ENCODE measurements at places on chromosomes 11 and 22. TPM values are rescaled to one million over a fixed set of nuclear protein-coding genes. Genes with fewer than 3 reads are reported as not detected.
A peak's percentile ranks its signal among the peaks of the same experiment; 100 is the strongest.

GRCh38 chr11:108196901-108197300, 25.5 kb downstream of the NPAT start:
- DNase-seq: no peak

DNA sequence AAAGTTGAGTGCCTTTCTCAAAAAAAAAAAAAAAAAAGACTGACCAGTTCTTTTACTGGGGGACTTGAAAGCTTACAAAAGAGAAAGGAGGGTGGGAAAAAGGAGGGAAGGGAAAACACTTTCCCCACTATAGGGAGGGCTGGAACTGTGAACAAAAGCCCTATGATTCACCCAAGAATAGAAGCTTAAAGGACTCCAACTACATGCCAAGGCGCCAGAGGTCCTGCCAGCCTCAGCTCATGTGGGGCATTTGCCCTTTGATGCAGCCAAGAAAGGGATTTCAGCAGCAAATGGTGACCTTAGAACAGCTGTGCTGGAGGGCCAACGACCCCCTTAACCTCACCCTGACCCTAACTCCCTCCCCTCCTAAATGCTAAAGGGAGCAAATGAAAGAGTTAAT, 160.0 kb downstream of the NTM start:
- DNase-seq: no peak

DNA sequence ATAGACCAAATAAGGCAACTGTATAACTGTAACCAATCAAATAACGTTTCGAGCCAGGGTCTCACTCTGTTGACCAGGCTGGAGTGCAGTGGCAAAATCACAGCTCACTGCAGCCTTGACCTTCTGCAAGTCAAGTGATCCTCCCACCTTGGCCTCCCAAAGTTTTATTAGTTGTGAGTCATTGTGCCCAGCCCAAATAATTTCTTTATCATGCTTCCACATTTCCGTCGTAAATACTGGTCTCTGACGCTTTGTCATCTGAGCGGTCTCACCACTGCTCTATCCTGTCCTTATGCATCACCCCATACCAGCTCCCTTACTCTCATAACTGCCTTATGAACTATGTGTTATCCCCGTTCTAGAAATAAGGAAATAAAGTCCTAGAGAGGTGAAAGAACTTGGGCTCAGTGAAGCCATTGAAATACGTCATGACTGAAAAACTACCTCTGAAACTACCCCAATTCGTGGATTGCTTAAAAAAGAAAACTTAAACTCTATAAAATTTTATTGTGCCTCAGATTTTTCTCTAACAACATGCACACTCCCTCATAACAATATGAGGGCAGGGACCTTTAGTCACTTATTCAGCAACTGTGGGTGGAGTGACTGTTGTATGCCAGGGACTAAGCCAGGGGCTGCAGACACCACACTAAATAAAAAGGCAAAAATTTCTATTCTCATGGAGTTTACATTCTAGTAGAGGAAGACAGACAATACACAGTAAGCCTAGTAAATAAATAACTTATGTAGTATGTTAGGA, 15.8 kb upstream of the RTN4RL2 start:
- no peak for DNase-seq

DNA sequence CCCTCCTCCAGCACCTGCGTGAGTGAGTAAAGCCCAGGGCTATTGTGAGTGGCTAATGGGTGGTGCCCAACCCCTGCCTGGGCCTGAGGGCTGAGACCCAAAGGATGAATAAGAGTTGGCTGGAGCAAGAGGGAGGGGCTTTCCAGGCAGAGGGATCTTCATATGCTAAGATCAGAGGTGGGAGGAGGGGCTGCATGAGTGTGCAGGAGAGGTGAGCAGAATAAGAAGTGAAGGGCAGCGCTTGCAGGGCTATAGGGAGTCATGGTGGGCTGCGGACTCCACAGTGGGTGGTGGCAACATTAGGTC, 3.9 kb downstream of the EMID1 start:
- no peak for DNase-seq

DNA sequence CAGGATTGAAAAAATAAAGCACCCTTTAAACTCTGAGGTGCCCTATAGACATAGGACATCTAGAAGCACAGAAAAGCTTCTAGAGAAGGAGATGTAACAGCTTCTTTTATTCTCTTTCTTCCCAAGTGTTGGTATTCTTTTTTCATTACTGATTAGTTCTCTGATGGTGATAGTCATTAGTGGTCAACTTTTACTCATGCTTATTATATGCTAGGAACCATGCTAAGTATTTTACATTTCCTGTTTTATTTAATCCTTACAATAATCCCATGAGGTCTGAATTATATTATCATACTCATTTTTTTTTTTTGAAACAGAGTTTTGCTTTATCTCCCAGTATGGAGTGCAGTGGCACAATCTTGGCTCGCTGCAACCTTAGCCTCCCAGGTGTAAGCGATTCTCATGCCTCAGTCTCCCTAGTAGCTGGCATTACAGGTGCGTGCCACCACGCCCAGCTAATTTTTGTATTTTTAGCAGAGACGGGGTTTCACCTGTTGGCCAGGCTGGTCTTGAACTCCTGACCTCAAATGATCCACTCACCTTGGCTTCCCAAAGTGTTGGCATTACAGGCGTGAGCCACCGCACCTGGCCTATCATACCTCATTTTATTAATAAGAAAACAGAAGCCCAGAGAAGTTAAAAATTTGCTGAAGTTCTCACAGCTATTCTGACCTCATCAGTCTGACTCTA, 3.0 kb downstream of the C11orf52 start:
- DNase-seq: no peak

DNA sequence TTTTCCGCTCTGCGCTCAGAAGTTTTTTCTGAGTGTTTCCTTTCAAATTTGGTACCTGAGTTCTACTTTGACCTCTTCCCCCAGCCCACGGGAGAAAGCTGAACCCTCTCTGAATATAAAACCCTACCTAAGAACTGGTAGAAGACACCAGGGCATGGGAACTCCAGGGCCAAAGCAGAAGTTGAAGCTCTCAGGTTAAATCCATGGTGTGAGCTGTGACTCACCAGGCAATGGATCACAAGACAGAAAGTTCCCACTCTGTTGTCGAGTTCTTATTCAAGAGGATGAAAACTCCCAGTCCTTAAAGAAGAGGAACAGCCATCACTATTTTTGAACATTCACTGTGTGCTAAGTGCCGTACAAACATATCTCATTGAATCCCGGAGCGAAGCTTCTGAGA, 8.9 kb downstream of the TMEM218 start:
- no peak for DNase-seq

DNA sequence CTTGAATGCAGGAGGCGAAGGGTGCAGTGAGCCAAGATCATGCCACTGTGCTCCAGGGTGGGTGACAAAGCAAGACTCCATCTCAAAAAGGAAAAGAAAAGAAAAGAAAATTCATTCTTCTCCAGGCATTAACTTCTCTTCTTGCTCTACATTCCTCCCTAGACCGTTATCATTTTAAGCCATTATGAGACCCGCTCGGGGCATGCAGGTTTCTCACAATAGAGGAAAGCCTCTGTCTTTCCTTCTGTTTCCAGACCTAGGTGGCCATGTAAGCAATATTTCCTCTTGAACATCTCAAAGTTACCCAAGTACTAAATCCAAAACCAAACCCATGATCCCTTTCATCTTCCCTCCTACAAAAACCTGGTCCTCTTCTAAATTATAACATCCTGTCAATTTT, 139.6 kb downstream of the RBFOX2 start:
- DNase-seq: no peak

- DNase-seq: no peak
Observed at GRCh38 chr11:120637131-120637530, 125.6 kb downstream of the GRIK4 start.

DNA sequence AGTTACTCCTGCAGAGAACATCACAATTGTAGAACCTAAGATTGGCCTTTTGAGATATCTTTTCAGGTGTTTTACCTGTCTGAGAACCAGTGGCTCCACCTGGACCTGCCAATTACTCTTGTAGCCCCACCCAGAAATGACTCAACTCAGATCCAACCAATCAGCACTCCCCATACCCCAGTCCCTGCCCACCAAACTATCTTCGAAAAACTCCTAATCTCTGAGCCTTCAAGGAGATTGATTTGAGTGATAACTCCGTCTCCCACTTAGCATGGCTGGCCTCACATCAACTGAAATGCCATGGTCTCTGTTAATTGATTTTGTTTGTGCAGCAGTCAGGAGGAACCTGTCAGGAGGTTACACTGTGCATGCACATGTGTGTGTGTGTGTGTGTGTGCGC, 103.6 kb downstream of the MTNR1B start:
- no peak for DNase-seq

GRCh38 chr22:37051391-37052385, at the start of gene KCTD17:
KCTD17 (plus strand) TSS chr22:37051742; CDS start chr22:37051761, 19 bp downstream.
- peak; percentile 64 for DNase-seq

DNA sequence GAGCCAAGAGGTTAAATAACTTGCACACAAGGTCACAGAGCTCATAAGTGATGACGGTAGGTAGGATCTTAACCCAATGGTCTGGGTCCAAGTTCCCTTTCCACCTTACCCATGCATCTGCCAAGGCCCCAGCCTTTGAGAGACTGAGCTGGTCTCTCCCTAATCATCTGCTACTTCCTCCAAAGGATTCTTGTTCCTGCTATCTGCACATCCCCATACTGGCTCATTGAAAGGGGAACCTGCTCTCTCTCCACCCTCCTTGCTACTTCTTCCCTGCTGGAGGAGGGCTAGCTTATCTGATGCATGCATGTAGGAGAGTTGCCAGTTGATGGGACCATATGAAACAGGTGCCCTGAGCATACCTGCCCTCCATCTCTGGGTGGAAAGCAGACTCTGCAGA, 47.7 kb downstream of the COMMD9 start:
- no peak for DNase-seq

DNA sequence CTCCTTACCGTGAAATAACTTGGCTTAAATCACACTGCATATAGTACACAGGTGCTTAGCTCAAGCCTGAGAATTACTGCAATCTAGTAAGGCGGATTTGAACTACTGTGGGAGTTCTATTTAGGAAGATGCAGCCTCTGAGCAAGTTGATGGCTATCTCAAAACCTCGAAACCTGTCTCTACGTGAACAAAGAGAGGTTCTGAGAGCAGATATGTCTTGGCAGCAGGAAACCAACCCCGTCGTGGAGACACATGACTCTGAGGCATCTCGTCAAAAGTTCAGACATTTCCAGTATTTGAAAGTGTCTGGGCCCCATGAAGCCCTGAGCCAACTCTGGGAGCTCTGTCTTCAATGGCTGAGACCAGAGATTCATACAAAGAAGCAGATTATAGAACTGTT, 5.9 kb downstream of the ZNF215 start:
- no peak for DNase-seq

DNA sequence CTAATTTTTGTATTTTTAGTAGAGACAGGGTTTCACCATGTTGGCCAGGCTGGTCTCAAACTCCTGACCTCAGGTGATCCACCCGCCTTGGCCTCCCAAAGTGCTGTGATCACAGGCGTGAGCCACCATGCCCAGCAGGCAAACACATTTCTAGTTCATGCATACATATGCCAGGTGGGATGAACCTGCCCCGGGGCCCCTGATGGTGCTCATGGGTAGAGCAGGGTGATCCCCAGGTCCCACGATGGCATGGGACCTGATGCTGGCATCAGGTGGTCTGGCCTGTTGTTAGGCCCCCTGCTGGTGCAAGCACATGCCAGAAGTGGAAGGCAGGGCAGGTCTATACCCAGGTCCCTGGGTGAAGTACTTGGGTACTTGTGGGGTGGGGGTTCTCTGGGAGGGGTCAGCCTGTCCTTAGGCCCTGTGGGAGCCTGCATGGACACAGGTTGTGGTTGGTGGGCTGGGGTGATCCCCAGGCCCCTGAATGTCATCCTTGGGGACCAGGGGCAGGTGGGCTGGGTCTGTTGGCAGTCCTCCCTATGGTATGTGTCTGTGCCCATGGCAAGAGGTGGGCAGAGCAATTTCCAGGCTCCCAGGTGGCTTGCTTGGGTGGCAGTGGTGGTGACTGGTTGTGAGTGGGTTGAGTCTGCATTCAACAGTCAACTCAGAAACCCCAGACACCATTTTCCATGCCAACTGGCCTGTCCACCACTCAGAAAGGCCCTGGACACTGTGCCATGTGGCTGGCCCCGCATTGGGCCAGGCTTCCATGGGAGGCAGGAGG, 9.6 kb upstream of the RGL4 start:
- DNase-seq: no peak

GRCh38 chr22:48976556-48977535, 850.8 kb downstream of the BRD1 start:
- no peak for DNase-seq

- no peak for DNase-seq
Observed at GRCh38 chr11:47541070-47541469, 11.9 kb downstream of the CELF1 start.

DNA sequence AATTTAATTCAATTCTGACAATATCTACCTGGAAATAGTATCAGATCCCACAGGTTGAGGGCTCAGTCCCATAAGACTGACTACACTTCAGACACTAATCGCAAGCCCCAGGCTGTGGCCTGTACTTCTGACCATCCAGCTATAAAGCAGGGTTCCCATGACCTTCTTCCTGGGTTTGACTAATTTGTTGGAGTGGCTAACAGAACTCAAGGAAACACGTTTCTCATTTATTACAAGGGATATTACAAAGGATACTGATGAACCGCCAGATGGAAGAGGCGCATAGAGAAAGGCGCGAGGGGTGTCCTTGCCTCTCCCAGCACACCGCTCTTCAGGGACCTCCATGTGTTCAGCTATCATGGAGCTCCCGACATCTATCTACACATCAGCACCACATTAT, 13.7 kb downstream of the CLTCL1 start:
- no peak for DNase-seq

- no peak for DNase-seq
Observed at GRCh38 chr11:116445108-116446047, 327.4 kb downstream of the BUD13 start.

GRCh38 chr22:49201046-49201970, 626.4 kb downstream of the BRD1 start:
- DNase-seq: no peak

DNA sequence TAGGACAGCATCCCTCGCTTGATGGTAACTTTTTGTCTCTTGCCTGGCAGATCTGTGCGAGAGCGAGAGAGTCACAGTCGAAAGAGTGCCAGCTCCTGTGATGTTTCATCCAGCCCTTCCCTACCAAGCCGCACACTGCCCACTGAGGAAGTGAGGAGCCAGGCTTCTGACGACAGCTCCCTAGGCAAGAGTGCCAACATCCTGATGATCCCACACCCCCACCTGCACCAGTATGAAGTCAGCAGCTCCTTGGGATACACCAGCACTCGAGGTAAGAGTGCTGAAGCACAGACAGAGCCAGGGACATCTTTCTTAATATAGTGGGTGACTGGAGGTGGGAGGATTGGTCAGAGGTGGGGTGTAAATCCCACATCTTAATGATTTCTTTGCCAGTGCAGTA, 61.1 kb downstream of the DEPDC5 start:
- no peak for DNase-seq

GRCh38 chr11:95100856-95101507, 11.3 kb downstream of the ENDOD1 start:
- peak; percentile 39 for DNase-seq

GRCh38 chr11:69167130-69167915, 11.6 kb downstream of the SMIM38 start:
- no peak for DNase-seq

GRCh38 chr11:108115500-108116140, 5.7 kb upstream of the ACAT1 start:
- peak; percentile 93 for DNase-seq

GRCh38 chr22:49446759-49447710, 380.6 kb downstream of the BRD1 start:
- no peak for DNase-seq

SLC16A8 gene
- not detected for total RNA-seq

TUBA8 gene
- 4.0 TPM for total RNA-seq

OR8G1 gene
- not detected for total RNA-seq

SULT4A1 gene
- not detected for total RNA-seq

THY1 gene
- 0.75 TPM for total RNA-seq

MTFP1 gene
- 30.3 TPM for total RNA-seq

TMEM41B gene
- total RNA-seq: 39.0 TPM

HOATZ gene
- not detected for total RNA-seq

OR10D3 gene
- not detected for total RNA-seq

Measured in endothelial cell of umbilical vein (primary cell).